ENCODE measurements at places on chromosomes 6 and 20.

- no peak for DNase-seq
Observed at GRCh38 chr20:42402455-42402854, 784.3 kb upstream of the CHD6 start.

GRCh38 chr6:43368259-43369160, 937 bp downstream of the ZNF318 start:
- no peak for DNase-seq

GRCh38 chr6:145878591-145879295, 64.1 kb upstream of the FBXO30 start:
- DNase-seq, result no peak

DNA sequence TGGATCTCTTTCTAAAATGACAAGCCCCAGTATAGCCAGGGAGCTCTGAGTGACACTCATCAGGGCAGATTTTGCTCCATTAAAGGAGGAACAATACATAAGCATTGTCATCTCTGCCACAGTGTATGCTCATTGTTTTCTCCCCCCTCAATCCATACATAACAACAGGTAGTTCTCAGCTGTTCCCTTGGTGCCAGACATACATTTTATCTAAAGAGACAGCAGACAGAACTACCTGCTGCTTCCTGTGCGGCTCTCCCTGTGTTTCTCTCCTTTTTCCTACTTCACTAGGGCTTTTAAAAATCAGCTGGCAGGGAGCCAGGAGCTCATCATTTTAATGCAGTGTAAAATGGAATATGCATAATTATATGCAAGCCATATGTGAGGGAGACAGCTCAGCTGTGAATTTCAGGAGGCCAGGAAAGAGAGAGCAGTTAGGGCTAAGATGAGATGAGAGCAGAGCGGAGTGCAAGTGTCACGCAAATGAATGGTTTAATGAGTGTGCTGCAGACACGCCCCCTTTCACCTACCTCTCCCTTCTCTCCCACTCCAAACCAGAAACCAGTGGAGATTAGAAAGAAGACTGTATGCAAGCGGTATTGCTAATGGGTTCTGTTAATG, 96.0 kb downstream of the SOBP start:
- no peak for DNase-seq

DNA sequence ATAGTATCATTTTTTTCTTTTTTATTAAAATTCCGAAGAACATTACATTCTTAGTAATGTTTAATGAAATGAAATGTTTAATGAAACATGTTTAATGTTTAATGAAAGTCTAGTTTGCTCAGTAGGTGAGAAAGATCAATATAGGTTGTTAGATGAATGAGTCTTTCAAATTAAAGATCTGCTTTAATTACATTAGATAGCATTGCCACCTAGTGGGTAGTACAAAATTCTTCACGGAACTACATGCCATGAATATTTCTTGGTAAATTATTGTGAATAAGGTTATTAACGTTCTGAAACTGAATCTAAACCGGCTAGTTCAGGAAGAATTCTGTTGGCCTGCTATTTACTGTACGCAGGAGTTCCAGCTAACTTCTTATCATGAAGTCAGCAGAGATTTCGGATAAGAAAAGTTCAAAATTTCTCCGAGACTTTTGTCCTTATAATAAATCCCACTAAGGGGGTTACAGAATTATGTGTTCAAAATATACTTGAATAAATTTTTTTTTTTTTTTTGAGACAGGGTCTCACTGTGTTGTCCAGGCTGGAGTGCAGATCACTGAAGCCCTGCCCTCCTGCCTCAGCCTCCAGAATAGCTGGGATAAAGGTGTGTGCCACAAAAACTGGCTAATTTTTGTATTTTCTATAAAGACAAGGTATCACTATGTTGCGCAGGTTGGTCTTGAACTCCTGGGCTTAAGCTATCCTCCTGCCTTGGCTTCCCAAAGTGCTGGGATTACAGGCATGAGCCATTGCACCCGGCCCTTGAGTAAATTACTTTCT, 7.9 kb upstream of the GMNN start:
- DNase-seq, result no peak

GRCh38 chr6:130927305-130927704, 100.1 kb downstream of the SMLR1 start:
- no peak for DNase-seq

GRCh38 chr6:33702345-33702977, 9.0 kb downstream of the UQCC2 start:
- no peak for DNase-seq

- no peak for DNase-seq
Observed at GRCh38 chr6:31332637-31333602, 24.1 kb downstream of the HLA-B start.

DNA sequence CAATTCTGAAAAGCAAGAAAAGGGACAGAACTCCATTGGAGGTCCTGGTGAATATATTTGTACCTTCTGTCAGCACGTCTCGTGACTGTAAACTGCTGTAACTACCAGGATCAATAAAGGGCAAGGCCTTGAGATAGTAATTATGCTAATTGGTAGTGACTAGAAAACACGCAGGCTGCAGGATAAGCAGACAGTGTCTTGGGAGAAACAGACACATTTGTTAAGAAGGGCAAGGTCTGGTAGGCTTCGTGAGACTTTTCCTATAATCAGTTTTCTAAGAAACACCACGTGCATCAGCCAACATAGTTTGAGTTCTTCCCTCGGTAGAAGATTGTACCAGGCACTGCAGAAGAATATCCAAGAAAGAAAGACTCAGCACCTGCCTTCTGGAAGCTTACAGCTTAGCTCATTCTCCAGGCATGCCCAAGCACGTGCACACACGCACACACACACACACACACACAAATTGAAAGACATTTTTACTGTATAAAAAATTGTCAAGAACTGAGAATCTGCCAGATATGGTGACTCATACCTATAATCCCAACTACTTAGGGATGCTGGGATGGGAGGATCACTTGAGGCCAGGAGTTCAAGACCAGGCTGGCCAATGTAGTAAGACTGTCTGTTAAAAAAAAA, 167.0 kb upstream of the SASH1 start:
- no peak for DNase-seq

DNA sequence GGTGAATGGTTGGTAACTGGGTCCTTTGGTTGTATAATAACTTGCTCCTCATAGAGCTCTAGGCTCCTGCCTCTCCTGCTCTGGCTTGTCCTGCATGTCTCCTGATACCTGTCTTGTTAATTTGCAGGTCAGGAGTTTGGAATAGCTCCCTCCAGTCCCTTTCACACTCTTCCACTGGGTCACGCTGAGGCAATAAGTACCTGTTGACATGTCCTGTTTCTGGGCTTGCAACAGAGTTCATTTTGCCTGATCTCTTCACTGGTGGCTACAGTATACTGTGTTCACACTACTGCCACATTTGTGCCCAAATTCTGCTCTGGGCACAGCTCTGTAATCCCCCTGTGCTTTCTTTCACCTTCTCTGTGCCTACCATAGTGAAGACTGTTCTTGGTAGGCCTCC, 25.4 kb upstream of the C20orf144 start:
- DNase-seq, result no peak

DNA sequence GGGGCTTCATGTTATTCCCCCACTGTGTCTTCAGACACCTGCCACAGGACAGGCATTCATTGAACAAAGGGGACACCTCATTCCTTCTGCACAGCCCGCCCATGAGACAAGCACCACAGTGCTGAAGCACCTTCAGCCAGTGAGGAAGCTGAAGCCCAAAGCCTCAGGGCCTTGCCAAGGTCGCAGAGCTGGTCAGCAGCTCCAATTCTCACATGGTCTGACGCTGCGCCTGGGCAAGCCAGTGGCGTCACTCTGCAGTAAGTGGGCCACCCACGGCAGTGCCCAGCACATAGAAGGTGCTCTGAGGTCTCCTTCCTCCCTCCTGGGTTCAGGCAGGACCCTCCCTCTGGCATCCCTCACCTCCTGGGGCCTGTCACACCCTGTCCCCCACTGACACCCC, 43.2 kb downstream of the GRM4 start:
- DNase-seq, result no peak

GRCh38 chr6:16974387-16974673, 127.5 kb upstream of the STMND1 start:
- no peak for DNase-seq

DNA sequence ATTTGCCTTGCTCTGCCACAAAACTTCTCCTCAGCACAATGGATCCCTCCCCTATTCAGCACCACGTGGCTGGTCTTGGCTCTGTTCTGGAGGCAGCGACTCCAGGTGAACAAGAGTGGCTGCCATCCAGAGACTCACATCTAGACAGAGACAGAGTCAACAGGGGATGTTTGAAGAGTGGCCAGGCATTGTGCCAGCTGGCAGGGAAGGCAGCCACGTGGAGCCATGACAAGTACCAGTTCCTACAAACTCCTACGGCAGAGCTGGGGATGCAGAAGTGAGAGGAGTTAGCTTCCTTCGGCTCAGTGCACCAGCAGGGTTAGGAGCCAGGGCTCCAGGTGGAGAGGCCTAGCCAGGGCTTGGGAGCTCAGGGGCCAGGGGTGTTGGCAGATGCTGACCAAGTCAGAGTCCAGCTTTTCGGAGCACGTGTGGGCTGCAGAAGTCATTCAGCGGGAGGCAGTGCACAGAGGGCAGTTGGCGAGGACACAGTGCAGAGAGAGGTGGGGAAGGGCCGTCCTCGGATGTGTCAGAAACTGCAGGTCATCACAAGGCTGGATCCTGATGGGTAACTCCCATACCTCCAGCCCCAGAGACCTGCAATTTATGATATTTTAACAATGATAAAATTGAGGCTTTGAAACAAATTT, 171.7 kb upstream of the PDE10A start:
- peak; percentile 13 for DNase-seq

DNA sequence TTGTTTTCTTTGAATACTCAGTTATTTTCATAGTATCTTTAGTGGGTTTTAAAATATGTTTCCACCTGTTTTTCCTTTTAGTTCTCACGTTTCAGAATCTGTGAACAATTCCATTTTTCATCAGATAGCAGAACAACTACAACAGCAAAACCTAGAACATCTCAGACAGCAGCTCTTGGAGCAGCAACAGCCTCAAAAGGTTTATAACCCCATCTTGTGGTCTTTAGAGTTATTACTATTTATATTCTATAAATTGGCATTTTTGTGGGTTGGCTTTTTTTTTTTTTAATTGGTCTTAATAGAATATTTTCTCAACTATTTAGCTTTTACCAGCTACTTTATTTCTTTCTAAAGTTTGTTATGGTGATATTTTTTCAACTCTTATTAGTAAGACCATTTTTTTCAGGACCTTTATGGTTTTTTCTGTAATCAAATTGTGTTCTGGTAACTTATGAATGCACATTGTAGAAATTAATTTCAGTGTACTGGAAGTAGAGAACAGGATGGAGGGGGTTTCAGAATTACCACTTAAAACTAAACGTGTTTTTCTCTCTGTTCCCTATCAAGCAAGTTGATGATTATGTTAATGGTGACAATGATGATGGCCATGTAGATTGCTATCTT, 72.2 kb downstream of the SCAF8 start:
- no peak for DNase-seq

GRCh38 chr20:11375966-11376365, 541.7 kb upstream of the BTBD3 start:
- DNase-seq, result no peak

DNA sequence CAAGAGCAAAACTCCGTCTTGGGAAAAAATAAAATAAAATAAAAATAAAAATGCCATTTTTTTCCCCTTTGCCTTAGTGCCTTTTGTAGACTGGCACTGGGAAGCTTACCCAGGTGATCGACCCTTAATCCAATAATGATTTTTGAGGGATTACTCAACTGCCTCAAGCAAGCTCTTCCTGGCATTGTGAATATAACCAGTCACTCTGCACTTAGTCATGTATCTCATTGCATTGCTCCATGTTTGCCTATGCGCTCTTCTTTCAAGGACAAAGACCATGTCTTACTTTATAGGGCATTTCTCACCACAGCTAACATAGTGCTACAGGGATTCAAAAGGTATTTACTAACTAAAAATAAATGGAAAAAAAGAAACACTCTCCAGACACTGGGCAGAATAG, 13.0 kb downstream of the GFOD1 start:
- no peak for DNase-seq

DNA sequence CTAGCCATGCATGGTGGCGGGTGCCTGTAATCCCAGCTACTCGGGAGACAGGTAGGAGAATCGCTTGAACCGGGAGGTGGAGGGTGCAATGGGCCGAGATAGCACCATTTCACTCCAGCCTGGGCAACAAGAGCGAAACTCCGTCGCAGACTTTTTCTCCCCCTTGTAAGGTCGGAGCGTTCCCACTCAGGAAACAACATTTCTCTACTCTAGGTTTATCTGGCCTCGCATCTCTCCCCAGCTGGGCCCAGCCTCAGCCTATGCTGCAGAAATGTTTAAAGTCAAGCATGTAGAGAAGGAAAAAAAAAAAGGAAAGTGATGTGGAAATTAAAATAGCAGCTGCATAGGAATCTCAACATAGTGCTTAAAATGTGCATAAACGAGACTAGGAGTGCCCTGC, 172.3 kb downstream of the TRIM27 start:
- DNase-seq, result no peak

GRCh38 chr6:123193298-123193697, 197.3 kb downstream of the CLVS2 start:
- DNase-seq, result no peak

- DNase-seq, result no peak
Observed at GRCh38 chr20:37209661-37210314, 30.4 kb upstream of the MROH8 start.

DNA sequence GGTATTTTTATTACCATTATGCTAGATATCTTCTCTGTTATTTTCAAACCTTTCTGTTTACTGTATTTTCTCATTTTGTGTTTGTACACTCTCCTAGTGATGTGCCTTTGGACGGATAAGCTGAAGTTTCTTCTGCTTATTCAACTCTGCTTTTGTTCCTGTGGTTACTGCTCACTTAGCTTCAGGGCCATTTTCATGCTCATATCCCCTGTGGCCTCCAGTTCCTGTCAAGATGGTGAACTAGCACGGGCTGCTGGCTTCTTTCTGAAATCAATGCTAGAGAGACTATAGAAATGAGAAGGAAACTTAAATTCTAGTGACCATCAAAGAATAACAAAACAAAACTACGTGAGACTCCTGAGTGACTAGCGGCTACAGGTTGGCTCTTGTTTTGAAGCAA, 6.8 kb upstream of the CST8 start:
- no peak for DNase-seq

DNA sequence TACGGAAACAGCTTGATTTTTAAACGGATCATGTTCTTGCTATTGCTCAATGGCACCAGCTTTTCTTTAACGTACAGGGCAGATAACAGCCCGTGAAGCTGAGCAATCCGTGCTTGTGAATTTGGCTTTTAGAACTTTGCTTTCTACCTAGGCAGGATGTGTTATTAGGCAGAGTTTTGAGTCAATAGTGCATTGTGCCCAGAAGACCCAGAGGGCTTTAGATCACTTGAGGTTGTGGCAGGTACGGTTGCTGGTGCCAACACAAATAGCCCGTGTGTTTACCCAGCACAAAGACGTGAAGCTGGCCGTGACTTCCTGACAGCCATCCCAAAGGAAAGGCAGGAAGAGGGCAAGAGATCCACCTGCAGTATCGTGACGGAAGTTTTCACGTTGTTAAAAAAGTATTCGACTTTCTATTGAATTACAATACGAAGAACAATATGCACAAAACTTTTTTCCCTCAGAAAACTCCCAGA, 117.4 kb upstream of the FRMD1 start:
- DNase-seq, result no peak

- DNase-seq, result no peak
Observed at GRCh38 chr6:9398767-9399373, 963.5 kb upstream of the SLC35B3 start.

- DNase-seq, result no peak
Observed at GRCh38 chr6:22447249-22448196, 121.8 kb upstream of the HDGFL1 start.

All from hypothalamus (tissue), 51 donors.